ENCODE measurements at places on chromosomes 5 and 9.

GRCh38 chr5:139667001-139667729, 19.0 kb downstream of the CXXC5 start:
- no peak for DNase-seq

DNA sequence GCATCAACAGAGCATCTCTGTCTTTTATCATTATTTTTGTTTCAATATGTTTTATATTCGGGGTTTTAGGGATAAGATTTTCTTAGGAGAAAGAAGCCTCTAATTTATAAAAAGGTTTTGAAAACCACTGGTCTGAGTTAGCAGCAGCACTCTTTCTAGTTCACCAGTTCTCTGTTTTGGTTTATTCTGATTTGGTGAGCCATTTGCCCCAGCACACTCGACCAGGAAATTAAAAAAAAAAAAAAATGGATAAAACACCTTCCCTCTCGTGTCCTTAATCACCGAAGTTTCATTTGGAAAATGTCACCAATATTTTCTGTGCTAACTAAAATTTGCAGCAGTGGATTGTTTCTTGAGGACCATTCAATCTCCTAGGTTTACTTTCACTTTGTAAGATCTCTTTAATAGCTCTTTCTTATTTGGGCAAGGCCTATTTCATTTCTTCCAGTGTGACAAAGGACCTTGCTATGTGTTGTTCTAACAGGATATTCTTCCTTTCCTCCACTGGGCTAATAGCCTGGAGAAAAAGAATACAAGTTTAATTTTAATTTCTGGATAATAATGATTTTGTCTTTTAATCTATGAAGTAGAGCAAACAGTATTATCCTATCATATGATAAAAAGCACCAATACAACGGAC, 57.8 kb upstream of the ANXA1 start:
- no peak for DNase-seq

DNA sequence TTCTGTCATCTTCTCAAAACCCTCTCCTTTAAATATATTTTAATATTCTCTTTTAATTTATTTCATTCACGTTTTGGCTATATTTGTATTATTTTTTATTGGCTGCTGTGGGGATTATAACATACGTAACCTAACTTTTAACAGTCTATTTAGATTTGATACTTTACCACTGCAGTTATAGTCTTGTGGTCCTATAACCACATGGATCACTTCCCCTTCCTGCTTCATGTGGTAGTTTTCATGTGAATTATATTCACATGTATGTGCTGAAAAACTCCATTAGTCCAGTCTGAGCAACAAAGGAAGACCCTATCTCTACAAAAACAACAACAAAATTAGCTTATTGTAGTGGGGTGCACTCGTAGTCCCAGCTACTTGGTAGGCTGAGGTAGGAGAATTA, 34.3 kb downstream of the CENPP start:
- no peak for DNase-seq

GRCh38 chr9:105050296-105050695, 122.3 kb upstream of the ABCA1 start:
- DNase-seq = no peak

GRCh38 chr5:109347252-109347888, 62.4 kb downstream of the PJA2 start:
- DNase-seq = no peak

GRCh38 chr9:95788521-95788991, 86.9 kb upstream of the ERCC6L2 start:
- no peak for DNase-seq

GRCh38 chr5:90476391-90476790, 1.7 kb downstream of the POLR3G start:
- DNase-seq = no peak

DNA sequence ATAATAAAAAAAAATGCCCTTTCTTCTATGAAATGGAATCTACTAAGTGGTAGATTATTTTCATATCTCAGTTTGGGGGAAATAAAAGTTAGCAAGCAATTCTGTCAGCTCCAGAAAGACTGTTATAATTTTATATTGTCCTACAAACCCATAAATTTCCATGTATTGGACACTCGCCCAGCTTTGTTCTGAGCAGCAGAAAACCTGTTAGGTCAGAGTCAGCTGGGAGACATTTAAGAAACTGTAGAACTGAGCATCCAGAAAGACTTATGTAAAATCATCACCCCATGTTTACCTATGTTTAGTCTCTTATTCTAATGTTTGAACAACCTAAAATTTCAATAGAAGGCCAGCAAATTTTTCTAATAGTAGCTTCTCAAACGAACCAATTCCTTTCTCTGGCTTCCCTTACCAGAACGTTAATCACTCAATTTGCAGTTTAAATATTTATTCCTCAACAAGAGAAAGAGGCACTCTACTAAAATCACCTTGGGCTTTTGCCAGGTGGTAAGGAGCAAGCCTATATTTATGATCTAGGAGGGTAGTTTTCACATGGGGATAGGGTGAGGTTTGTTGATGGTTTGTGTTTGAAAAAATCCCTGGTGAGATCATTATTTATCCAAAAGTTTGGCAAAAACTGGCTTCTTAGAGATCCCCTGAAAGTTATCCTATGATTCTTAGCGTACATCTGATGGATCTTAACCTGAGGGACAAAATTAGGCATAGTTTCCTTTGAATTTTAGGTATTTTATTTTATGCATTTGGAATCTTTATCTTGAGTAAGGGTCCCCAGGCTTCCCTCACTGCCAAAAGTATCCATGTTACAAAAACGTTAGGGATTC, 34.4 kb downstream of the MACROH2A1 start:
- no peak for DNase-seq

GRCh38 chr5:91229031-91229727, 153.9 kb downstream of the ARRDC3 start:
- peak; percentile 84 for DNase-seq

- DNase-seq = no peak
These were observed 107.8 kb downstream of the PSD2 start for GRCh38 chr5:139903450-139903794.

DNA sequence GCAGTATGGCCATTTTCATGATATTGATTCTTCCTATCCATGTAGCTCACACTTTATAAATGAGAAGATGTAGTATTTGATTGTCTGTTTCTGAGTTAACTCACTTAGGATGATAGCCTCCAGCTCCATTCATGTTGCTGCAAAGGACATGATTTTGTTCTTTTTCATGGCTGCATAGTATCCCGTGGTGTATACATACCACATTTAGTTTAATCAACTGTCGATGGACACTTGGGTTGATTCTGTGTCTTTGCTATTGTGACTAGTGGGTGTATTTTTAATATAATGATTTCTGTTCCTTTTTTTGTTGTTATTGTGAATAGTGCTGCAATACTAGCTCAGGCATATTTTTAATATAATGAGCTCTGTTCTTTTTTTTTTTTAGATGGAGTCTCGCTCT, 560.3 kb upstream of the ZNF608 start:
- DNase-seq = no peak

DNA sequence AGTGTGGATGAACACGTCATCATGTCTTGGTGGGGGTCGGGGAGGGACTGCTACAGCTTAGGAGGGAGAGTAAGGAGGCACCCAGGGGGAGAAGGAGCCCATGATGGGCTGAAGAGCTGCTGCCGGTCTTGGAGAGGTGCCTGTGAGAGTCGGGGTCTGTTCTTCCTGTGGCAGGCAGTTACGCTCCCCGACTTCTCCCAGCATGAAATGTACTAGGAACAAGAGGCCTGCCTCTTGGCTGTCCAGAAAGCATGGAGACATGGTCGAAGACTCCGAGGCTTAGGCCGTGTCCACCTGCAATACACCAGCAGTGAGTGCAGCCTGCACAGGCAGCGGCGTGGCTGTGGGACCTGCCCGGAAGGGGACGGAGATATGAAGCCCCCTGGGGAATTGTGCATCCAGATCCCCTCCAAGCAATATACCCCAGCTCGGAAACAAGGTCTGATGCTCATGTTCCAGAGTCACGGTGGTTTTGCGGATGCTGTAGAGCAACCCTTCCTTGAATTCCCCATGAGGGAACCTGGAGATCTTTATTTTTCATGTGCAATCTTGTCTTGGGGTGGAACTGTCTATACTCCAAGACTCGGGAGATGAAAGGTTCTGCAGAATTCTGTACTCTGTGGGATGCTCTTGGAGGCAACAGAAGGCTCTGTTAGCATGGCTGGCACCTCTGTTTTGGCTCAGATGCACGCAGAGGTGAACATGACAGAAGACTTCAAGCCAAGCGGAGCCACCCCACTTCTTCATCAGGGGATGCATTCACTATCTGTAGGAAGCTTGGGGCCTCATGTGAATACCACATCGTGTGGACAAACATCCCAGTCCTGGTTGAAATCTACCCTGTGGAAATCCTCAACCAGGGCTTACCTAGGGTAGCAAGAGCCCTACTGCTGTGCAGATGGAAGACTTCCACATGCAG, 374.9 kb upstream of the IRX4 start:
- DNase-seq = no peak

GRCh38 chr5:78746021-78746770, 97.6 kb upstream of the LHFPL2 start:
- DNase-seq = no peak

DNA sequence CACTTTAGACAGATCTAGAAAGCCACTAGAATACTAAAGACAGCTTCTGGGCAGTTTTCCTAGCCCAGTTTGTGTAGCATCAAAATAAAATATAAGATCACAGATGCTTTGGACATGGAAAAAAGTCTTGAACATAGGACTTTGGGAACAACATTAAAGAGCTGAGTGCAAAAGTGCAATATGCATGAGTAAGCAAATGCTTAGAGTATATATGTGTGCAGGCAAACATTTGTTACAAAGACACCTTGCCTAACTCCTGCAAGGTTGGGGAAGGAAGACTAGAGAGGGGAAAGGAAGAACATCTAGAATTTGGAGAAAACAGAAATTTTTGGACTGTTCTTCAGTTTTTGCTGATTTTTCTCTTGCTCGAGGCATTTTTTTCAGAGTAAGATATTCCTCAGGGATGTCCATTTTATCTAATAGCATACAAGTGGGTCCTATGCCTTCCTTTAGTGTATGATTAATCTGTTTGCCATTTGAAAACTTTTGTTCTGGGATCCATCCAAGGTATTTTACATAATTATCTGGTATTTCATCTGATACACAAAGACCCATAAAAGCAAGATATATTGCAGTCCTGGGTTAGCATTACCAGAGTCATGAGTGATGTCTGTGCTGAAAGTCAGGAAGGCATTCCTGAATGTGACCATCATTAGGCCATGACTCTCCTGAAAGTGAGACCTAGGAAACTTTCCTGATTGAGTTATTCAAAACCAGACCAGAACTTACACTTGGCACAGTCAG, 142.0 kb upstream of the RGMB start:
- DNase-seq = peak; percentile 39

- DNase-seq = peak; percentile 45
These were observed 52.4 kb upstream of the PWWP2A start for GRCh38 chr5:160171666-160172065.

DNA sequence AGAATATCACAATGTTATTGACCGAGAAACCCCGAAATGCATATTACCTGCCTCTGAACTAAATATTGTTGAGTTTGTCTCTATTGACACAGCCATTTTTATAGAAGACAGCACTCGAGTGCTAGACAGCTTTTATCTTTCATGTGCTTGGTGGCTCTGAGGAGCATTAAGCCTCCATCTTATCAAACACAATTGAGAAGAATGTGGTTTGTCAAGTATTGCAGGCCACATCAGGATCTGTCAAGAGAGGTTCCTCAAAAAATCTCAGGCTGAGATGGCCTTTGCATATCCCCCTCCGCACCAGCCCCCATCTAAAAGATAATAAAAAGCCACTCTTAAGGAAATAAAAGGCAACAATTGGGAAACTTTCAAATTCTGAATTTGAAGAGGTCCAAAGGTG, 284.8 kb downstream of the DENND1A start:
- no peak for DNase-seq

DNA sequence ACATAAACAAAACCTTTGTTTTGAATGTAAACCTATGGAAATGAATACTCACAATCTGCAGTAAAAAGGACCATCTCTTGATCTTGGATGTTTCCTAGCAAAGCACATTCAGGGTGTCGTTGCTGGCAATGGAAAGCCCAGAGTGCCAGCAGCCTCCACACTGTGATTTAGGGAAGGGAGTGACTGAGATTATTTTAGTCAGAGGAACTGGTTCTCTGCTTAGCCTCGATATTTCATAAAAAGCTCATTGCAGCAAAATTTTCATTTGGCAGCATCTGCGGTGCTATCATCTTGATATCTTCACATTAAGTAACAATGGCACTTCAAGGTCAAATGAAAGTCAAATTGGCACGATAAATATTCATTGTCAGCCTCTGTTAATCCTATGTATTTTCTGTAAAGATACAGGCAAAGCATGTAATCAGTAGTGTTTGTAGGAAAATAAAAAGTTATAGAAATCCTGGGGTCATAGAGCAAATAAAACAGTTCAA, 116.0 kb downstream of the MACIR start:
- DNase-seq = no peak

GRCh38 chr5:167573370-167574127, 717.9 kb upstream of the WWC1 start:
- DNase-seq = peak; percentile 64

GRCh38 chr5:17096952-17097695, 120.3 kb upstream of the BASP1 start:
- peak; percentile 71 for DNase-seq

DNA sequence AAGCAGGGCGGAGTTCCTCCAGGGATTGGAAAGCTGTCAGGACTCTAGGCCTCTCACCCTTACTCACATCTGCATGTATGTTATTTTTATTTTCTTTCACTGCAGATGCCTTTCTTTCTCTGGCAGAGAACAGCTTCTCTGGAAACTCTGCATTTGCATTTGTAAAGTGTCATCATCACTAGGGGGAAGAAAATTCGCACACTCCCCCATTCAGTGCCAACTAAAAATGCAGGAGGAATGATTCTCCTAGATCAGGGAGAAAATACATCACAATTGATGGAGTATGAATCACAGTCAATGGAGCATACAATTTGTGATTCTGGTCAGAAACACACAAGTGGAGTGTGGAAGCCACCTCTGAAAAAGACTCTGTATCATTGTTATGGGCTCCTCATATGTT, 351.4 kb upstream of the FTMT start:
- DNase-seq = no peak

GRCh38 chr9:115379719-115380118, 261.8 kb upstream of the TNC start:
- no peak for DNase-seq

GRCh38 chr9:128215491-128216409, 12.6 kb downstream of the DNM1 start:
- DNase-seq = no peak

GRCh38 chr5:155276231-155276630, 262.7 kb downstream of the KIF4B start:
- DNase-seq = peak; percentile 93

DNA sequence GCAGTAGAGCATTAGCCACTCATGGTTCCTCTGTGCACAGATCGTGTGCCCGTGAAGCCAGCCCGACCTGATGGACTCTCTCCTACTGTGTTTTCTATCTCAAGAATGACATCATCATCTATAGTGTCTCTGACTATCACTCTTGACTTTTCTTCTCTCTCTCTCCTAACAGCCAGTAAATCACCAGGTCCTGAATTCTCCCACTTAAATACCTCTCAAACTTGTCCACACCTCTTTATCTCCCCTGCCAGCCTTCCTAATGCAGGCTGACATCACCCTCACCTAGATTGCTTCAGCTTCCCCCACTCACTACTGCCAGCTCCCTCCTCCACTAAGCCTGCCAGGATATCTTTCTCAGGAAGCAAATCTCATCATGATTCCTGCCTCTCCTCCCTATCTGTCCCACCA, 90.6 kb upstream of the MIER3 start:
- DNase-seq = no peak

GRCh38 chr9:96031366-96031824, 155.9 kb downstream of the ERCC6L2 start:
- DNase-seq = peak; percentile 24

- peak; percentile 37 for DNase-seq
These were observed 11.7 kb downstream of the NIPAL4 start for GRCh38 chr5:157471709-157472108.

- no peak for DNase-seq
These were observed 47.2 kb downstream of the MARCHF3 start for GRCh38 chr5:126982926-126983873.
